ENCODE measurements at places on chromosomes 4 and X.

GRCh38 chrX:137058339-137059127 is 24.7 kb upstream of the GPR101 start:
- DNase-seq, result no peak

DNA sequence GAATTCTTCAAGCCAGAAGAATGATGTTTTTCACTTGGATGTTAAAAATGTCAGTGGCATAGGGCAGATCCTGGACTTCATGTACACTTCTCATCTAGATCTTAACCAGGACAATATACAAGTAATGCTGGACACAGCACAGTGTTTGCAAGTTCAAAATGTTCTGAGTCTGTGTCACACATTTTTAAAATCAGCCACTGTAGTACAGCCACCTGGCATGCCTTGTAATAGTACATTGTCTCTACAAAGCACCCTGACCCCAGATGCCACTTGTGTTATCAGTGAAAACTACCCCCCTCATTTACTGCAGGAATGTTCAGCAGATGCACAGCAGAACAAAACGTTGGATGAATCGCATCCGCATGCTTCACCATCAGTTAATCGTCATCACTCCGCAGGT is 11.9 kb downstream of the ZBTB49 start:
- no peak for DNase-seq

DNA sequence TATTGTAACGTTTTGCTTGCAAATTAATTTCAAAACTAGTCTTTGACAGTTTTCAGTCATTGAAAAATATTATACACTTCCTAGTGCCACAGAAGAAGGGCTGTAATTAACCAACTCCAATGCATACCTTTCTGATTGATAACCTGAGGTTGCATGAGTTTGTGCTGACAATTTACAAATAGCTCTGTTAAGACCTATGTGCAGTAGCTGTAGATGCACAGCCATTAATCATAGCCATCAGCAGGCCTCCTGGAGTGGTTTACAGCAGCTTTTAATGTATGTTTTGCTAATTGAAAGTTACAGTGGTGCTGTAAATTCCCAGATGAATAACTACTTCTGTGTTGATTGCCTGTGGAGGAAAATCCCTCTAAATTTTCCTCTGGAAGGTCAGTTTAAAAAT is 758.1 kb downstream of the SH3BGRL start:
- DNase-seq, result no peak

- no peak for DNase-seq
Measured at GRCh38 chr4:155657985-155658680, 8.5 kb upstream of the GUCY1A1 start.

DNA sequence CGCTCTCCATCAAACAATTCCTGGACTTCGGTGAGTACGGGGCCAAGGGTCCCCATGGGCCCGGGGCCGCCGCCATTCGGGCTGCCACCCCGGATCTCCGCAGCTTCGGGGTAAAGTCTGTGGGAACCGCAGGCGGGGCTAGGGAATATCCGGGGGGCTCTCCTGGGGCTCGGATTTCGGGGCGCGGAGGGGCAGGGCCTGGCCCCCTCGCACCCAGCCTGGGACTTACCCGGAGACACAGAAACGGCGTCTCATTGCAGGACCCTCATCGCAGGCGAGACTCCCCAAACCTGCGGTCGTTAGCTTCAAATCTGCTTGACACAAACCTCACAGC is 413 bp downstream of the PDK3 start:
- DNase-seq, result no peak
